NCI-H510A (cell line): ENCODE measurements at places on chromosomes 11 and 22.
A peak's percentile ranks its signal among the peaks of the same experiment; 100 is the strongest.

- no peak for DNase-seq
Measured at GRCh38 chr11:44926036-44926435, 24.6 kb downstream of the TP53I11 start.

GRCh38 chr11:69613594-69613993, 27.4 kb upstream of the CCND1 start:
- DNase-seq: no peak

DNA sequence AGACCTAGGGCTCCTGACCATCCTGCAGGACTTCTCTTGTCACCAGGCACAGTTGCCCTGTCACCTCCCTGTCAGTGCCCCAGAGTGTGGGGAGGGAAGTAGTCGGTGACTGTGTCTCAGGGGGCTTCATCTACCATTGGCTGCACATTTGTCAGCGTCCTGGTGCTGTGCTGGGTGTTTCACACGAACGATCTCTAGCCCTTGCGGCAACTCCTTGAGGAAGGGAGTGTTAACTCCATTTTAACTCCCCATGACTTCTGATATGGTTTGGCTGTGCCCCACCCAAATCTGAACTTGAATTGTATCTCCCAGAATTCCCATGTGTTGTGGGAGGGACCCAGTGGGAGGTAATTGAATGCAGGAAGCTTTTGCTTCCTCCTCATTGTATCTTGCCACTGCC, 7.1 kb downstream of the TSKU start:
- DNase-seq: no peak

GRCh38 chr11:83681031-83681781, 395.0 kb upstream of the CCDC90B start:
- no peak for DNase-seq

GRCh38 chr22:23626286-23626975, 5.7 kb downstream of the DRICH1 start:
- no peak for DNase-seq

DNA sequence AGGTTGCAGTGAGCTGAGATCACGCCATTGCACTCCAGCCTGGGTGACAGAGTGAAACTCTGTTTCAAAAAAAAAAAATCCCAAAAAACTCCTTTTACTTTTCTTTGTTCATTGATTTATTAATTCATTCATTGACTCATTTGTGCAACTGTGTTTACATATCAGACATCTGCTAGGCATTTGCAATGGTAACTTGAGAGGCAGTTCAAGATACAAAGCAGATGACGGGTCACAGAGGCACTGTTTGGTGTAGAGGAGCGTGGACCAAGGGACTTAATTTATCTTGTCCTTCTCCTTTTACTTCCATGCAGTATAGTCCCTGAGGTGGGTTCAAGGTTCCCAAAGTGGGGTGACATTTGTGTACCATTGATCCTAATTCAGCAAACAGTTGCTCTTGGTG, 71.4 kb downstream of the KIAA1671 start:
- no peak for DNase-seq

DNA sequence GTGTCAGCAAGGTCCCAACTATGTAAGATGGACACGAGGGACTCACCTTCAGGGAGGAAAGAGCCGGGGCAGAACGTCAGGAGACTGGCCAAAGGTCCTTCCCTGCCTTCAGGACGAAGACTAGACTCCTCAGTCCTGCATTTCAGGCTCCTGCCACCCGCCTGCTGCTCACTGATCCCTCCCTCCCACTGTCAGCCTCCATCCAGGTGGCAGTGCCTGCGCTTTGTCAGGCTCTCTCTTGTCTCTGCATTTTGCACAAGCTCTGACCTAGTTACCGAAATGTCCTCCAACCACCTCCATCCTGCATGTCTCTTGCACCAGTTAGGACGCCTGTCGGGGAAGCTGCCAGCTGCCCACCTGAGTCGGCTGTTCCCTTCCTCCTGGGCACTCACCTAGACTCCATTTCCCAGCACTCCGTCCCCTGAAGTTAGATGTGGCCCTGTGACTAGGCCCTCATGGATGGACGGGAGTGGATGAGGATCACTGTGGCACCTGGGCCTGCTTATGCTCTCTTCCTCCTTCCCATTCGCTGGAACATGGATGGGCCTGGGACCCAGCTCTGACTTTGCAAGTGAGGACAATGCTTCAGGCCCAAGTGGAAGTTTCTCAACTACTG, 8.0 kb downstream of the B3GNT6 start:
- no peak for DNase-seq

GRCh38 chr11:128890543-128891368, at the start of gene KCNJ5:
KCNJ5 (plus strand) TSS chr11:128891356; CDS start chr11:128911274, 19,918 bp downstream.
- peak; percentile 27 for DNase-seq

DNA sequence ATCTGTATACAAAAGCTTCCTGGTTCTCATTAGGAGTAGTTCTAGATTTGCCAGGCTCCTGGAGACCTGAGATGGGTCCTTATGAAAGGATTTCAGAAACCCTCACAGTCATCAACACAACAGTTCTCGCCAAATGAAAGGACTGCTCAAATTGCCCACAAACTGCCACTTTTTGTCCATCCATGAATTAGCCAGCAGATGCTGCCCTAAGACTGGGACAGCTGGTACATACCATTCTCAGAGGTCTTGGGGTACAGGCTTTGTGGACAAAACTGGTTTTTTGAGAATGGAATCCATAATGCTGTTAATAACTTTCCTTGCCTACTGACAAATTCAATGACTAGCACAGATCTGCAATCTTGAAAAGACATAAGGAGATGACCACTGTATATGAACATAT, 23.4 kb upstream of the BDNF start:
- no peak for DNase-seq

- DNase-seq: no peak
Measured at GRCh38 chr11:1917523-1918435, 1.7 kb upstream of the TNNT3 start.

- DNase-seq: no peak
Measured at GRCh38 chr11:106447631-106448191, 370.2 kb downstream of the AASDHPPT start.

DNA sequence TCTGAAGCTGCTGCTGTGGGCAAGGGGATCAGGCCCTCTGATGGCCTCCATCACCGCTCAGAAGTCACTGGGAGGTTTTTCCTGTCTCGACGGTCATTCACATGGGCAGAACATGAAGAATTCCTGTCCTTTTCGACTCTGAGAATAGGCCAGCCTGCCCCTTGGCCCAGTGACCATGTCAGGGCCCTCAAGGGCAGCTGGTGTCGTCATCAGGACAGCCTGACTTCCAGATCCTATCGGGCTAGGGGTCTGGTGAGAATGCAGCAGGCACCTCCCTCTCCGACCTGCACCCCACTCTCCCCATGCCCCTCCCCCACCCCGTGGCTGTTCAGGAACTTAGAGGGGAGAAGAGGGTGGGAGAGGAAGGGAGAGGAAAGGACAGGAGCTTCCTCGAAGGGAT, 3.6 kb downstream of the TP53I11 start:
- DNase-seq: no peak

GRCh38 chr11:64043545-64043944, 7.8 kb downstream of the FLRT1 start:
- DNase-seq: no peak

- no peak for DNase-seq
Measured at GRCh38 chr11:32830413-32830738, 649 bp downstream of the PRRG4 start.

- no peak for DNase-seq
Measured at GRCh38 chr22:44287741-44288140, 25.0 kb downstream of the SHISAL1 start.

GRCh38 chr22:22520020-22520656, at the start of gene ZNF280A:
ZNF280A (minus strand) TSS chr22:22520270; CDS start chr22:22515630, 4,640 bp downstream.
- DNase-seq: peak; percentile 31

DNA sequence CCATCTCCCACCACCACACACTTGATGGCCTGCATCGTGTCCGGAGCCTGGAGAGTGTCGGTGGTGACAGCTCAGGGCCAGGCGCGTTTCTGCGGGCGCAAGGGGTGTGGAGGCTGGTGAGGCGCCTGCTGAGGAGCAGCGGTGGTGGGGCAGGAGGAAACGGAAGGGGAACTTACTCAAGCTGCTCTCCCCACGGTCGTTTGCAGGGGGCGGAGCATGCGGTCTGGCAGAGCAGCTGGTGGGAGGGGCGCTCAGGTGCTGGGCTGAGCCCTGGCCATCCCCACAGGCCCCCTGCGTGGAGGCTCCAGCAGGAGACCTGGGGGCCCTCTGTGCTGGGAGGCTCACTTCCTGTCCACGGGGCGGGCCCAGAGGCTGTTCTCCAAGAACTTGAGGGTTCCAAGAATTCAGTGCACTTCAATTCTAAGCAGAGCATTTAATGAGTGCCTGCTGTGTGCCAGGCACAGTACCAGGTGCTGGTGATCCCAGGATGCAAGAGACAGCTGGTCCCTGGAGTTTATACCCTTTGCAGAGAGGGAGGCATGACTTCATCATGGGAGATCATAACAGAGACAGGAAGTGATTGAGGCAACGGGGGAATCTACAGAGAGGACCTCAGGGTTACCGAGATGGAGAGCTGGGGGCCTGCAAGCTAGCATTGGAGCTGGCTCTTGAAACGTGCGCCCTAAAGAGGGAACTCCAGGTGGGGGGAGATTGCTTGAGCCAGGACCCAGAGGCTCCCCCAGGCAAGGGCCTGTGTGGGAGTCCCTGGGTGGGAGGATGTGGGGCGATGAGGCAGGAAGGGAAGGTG, at the start of gene RAC2:
RAC2 (minus strand) TSS at position 156 of the 808 bp plus-strand sequence; CDS start at position 35, 121 bp downstream.
- DNase-seq: no peak

DNA sequence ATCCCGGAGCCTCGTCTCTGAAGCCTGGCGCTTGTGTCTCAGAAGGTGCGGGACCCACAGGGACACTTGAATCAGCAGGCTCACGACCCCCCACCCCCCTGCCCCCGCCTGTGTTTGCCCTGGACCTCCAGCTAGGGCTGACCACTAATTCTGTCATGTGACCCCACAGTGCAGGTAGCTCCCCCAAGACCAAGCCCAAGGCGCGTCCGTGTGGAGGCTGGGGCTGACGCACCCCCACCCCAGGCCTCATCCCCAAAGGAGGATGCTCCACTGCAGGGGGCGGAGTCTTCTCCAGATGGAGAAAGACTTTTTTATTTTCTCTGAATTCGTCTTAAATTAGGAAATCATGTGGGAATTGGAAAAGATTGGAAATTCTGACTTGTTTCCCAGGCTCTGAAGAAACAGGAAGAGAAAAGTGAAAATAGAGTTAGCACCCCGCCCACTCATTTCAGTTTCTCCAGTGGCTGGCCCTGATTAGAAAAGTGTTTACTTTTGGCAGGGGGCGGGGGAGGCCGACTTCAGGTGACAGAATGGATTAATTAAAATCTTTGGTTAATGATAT, 1.0 kb upstream of the RELA start:
- no peak for DNase-seq

DNA sequence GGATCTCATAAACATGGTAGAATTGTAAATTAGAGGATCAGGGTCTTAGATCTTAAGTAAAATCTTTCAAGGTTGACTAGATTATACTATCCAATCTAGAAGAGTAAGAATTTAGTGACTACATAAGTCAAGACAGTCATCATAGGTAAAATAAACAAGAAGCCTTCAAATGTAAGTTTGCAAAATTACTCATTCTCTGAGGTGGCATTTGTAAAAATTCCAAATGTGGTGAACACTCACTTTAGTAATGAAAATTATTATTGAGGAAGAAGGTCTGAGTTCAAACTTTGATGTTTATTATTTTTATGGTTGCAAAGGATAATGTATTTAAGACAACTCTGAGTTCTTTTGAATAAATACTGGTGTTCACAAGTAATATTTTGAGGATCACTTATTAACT, 4.6 kb downstream of the HYLS1 start:
- DNase-seq: no peak

GRCh38 chr22:24133187-24133965, 47.9 kb upstream of the SUSD2 start:
- no peak for DNase-seq

DNA sequence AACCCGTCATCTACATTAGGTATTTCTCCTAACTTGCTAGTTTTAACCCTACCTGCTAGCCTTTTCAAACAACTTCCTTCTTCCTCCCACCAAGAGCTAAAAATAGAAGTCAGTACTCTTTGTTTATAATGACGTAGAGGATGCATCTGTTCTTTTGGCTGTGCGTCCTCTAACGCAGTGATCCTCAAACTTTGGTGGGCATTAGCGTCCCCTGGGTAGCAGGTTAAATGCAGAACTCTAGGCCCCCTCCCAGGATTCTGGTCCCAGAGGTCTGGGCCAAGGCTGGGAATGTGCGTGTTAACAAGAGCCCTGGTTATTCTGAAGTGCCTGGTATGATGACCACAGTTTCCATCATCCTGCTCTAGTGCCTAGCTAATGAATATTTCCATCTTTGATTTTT, 67.6 kb downstream of the BARX2 start:
- no peak for DNase-seq

GRCh38 chr11:2089536-2090165, 49.5 kb downstream of the IGF2 start:
- no peak for DNase-seq

- no peak for DNase-seq
Measured at GRCh38 chr11:2265396-2265795, 5.0 kb downstream of the ASCL2 start.

DNA sequence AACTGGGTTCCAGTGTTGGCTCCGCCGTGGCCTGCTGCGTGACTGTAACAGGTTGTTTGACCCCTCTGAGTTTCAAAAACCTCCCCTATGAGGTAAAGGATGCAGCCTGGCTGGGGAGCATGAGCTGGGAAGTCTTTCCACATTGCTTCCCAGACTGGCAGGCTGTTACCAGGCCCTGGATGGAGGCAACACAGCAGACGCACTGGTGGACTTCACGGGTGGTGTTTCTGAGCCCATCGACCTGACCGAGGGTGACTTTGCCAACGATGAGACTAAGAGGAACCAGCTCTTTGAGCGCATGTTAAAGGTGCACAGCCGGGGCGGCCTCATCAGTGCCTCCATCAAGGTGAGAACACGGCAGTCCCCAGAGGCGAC, 11.4 kb downstream of the OMP start:
- no peak for DNase-seq

DNA sequence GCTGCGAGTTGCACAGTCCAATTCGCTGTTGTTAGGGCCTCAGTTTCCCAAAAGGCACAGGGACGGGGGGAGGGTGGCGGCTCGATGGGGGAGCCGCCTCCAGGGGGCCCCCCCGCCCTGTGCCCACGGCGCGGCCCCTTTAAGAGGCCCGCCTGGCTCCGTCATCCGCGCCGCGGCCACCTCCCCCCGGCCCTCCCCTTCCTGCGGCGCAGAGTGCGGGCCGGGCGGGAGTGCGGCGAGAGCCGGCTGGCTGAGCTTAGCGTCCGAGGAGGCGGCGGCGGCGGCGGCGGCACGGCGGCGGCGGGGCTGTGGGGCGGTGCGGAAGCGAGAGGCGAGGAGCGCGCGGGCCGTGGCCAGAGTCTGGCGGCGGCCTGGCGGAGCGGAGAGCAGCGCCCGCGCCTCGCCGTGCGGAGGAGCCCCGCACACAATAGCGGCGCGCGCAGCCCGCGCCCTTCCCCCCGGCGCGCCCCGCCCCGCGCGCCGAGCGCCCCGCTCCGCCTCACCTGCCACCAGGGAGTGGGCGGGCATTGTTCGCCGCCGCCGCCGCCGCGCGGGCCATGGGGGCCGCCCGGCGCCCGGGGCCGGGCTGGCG, at the start of gene BCR:
BCR (plus strand) TSS at position 209 of the 592 bp plus-strand sequence. CDS start 452 bp downstream, outside the sequence.
- no peak for DNase-seq

GRCh38 chr11:75369560-75370255, 18.2 kb upstream of the ARRB1 start:
- no peak for DNase-seq
